Sigmoid colon (tissue), 7 donors: ENCODE measurements at places on chromosomes 4 and X. TPM values are rescaled to one million over a fixed set of nuclear protein-coding genes. Genes with fewer than 3 reads are reported as not detected.

Gene CASP6
- polyA plus RNA-seq = 87.1 TPM

Gene MAGEA9B
- polyA plus RNA-seq = not detected

Gene ARR3
- polyA plus RNA-seq = 0.25 TPM

Gene RAB39B
- polyA plus RNA-seq = not detected

Gene SLC16A2
- polyA plus RNA-seq = 1.2 TPM

Gene ANTXR2
- 13.4 TPM for polyA plus RNA-seq

Gene DMRTC1
- 0.48 TPM for polyA plus RNA-seq

Gene PPP2R3B
- polyA plus RNA-seq = 13.3 TPM

Gene CD38
- polyA plus RNA-seq = 11.4 TPM

Gene BMPR1B
- not detected for polyA plus RNA-seq

Gene VSIG1
- 0.64 TPM for polyA plus RNA-seq

Gene MTCP1
- polyA plus RNA-seq = 3.5 TPM

Gene SPANXA1
- not detected for polyA plus RNA-seq

Gene AVPR2
- 1.1 TPM for polyA plus RNA-seq

Gene FGA
- polyA plus RNA-seq = not detected

Gene PDCL2
- polyA plus RNA-seq = not detected

Gene XAGE1B
- not detected for polyA plus RNA-seq

Gene SPINK2
- polyA plus RNA-seq = not detected

Gene C4orf36
- 2.1 TPM for polyA plus RNA-seq
